ENCODE measurements at places on chromosomes 1 and 21.

GRCh38 chr1:208098773-208099172, 145.4 kb downstream of the PLXNA2 start:
- no peak for DNase-seq

GRCh38 chr1:10155087-10155712, 55.2 kb upstream of the KIF1B start:
- no peak for DNase-seq

DNA sequence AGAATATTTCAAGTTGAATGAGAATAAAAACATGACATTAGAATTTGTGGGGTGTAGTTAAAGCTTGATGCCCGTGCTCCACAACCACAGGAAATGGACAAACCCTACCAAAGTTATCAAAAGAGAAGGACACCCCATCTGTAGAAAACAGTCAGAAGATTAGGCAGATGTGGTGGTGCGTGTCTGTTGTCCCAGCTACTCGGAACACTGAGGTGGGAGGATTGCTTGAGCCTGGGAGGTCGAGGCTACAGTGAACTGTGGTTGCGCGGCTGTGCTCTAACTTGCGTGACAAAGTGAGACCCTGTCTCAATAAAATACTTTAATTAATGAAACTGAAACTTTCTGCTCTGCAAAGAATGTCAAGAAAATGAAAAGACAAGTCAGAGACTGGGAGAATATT, 1.5 kb upstream of the SPATC1L start:
- no peak for DNase-seq

DNA sequence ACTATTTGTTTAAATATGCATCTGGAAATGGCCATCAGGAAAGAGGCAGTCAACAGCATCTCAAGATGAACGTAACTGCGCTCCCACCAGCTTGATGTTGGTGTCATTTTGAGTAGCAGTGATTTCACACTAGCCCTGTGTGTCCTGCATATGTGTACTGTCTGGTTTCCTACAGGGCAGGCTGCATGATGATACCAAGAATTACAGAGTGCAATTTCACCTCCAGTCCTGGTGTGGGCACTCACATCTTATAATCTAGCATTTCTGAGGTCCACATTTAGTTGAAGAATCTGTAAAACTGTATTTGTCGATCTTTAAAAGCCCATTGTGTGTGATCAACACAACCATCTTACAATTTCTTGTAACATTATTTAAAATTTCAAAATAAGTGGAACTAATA, 336.4 kb downstream of the PAPPA2 start:
- no peak for DNase-seq

DNA sequence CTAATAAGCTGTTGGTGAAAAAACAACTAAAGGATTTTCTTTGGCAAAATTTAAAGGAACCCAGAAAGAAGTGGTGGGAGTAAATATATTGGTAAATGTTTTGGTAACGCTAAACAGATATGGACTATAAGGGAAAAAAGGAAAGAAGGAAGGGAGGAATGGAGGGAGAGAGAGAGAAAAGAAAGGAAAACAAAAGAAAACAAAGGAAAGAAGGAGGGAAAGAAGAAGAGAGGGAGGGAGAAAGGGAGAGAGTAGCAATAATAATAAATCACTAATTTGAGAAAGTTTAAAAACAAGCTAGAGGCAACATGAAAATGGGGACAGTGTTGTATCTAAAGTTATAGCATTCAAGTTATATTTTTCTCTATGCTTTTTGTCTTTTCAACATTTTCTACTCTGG, 43.6 kb upstream of the RCOR3 start:
- DNase-seq, result no peak

GRCh38 chr1:184298440-184299405, 88.1 kb upstream of the C1orf21 start:
- DNase-seq, result no peak

DNA sequence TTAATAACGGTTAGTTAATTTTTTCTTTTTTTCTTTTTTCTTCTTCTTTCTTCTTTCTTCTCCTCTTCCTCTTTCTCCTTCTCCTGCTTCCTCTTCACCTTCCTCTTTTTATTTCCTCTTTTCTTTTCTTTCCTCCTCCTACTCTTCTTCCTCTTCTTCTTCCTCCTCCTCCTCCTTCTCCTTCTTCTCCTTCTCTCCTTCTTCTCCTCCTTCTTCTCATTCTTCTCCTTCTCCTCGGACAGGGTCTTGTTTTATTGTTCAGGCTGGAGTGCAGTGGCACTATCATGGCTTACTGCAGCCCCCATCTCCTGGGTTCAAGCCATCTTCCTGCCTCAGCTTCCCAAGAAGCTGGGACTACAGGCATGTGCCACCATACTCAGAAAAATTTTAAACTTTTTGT, 13.4 kb upstream of the ACBD3 start:
- no peak for DNase-seq

- no peak for DNase-seq
Observed at GRCh38 chr1:38941527-38942019, at the start of gene RHBDL2. TSS of gene RHBDL2 (minus strand) at chr1:38941830. CDS start at chr1:38919212, 22,618 bp downstream.

Data from SHP77 treated with DMSO at 0.1 percent for 48 hours (cell line).